K562 (cell line): ENCODE measurements at places on chromosomes 7 and 10. TPM values are rescaled to one million over a fixed set of nuclear protein-coding genes. Genes with fewer than 3 reads are reported as not detected.

GRCh38 chr7:155834486-155835048, 22.3 kb upstream of the SHH start:
- DNase-seq: no peak

GRCh38 chr7:10474048-10474447, 499.6 kb upstream of the PHF14 start:
- no peak for DNase-seq

DNA sequence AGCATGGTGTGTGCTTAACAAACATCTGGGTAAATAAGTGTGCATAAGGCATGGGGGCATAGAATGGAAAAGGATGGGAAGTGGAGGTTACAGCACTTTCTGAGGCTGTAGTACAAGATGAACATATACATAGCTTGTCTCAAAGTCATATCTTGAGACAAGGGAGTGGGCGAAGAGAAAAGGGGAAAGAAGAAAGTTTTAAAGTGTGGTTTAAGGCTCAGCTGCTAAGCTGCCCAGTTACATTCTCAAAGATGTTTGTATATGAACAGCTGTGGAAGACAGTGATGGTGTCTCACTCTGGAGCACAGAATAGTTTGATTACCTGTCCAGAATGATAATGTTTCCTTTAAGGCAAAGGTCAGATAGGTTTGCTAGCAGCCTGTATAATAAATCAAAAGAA, 61.9 kb upstream of the LANCL2 start:
- no peak for DNase-seq

DNA sequence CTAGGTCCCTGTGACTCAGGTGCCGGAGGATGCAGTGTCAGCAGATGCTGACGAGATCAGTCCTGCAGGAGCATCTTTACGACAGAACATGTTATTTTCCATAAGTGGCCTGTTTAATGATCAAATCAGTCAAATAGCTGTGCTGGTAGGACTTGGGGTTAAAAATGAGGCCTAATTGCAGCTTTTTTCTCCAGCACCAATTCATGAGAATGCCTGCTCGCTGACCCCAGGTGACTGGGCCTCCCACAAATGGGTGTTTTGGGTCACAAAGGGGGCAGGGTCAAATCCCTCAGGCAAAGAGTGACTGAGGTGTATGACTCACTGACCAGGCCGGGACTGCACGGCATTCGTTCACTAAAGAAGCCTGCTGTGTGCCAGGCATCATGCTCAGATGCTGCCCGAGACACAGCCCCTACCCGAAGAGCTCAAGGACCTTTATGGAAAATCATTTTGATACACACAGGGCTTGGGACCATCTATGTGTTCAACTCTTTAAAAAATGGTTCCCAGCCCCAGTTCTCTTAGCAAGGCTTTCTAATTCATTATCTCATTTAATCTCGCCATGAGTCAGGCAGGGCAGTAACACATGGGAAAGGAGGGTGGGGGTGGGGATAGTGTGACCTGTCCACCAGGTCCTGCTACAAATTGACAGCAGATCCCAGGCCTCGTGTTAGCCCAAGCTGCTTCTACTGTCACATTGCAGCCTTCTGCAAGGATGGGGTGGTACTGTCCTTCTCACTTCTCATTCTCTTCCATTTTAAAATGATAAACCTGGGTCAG, 21.1 kb downstream of the ZNF775 start:
- DNase-seq: peak; percentile 83

DNA sequence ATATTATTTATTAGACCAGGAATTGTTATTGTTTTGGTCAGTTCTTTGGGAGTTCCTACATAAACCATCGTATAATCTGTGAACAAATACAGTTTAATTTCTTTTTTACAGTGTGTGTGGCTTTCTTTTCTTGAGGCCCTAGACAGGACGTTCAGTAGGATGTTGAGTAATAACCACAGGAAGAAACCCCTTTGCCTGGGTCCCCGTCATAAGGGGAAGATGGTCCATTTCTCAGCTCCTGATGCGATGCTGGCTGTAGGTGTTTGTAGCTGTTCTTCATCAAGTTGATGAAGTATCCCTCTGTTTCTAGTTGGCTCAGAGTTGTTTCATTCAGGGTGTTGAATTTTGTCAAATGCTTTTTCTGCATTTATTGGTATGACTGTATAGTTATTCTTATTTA, 219.7 kb upstream of the ADARB2 start:
- DNase-seq: no peak

STEAP1 gene
- total RNA-seq: 2.7 and 3.5 TPM in 2 replicates

ZMIZ2 gene
- 34.7 and 40.3 TPM in 2 replicates for total RNA-seq

USP54 gene
- 19.6 and 20.7 TPM in 2 replicates for total RNA-seq

DNA sequence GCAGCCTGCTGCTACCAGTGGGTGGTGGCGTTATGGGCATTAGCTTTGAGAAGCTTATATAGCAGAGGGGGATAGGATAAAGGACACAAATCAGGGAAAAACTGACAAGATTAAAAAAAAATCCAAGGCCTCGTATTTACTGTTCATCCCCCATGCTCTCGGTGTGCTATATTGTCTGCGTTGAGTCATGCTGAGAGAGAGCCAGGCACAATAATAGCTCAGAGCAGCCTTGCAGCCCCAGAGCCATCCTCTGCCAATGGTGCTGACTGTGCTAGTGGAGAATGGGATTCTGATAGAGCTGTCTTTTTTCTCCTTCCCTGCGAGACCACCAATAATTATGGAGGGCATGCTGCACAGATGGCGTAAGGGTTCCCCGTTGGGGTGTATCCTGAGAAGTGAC, 51.7 kb upstream of the FZD1 start:
- DNase-seq: no peak

- DNase-seq: no peak
Observed at GRCh38 chr7:105653441-105654005, 72.2 kb upstream of the EFCAB10 start.

DNA sequence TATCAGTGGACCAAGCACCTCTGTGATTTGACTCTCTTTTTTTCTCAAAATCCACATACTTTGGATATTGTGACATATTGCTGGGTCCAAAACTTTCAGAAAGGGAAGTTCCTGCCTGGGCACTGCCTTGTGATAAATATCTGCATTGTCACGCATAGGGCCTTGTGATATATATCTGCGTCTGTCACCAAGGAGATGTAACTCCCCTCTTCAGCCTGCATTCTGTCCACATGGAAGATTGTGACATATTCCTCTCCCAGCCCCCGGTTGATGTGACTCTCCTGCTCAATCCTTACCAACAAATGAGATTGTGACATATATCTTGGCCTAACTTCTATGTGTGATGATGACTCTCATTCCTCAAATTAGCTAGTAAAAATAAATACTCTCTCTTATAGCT, 25.4 kb upstream of the ZNF107 start:
- DNase-seq: no peak

- DNase-seq: no peak
Observed at GRCh38 chr10:124711145-124711544, 33.0 kb downstream of the FAM53B start.

- no peak for DNase-seq
Observed at GRCh38 chr7:137110091-137110509, 233.4 kb downstream of the PTN start.

DNA sequence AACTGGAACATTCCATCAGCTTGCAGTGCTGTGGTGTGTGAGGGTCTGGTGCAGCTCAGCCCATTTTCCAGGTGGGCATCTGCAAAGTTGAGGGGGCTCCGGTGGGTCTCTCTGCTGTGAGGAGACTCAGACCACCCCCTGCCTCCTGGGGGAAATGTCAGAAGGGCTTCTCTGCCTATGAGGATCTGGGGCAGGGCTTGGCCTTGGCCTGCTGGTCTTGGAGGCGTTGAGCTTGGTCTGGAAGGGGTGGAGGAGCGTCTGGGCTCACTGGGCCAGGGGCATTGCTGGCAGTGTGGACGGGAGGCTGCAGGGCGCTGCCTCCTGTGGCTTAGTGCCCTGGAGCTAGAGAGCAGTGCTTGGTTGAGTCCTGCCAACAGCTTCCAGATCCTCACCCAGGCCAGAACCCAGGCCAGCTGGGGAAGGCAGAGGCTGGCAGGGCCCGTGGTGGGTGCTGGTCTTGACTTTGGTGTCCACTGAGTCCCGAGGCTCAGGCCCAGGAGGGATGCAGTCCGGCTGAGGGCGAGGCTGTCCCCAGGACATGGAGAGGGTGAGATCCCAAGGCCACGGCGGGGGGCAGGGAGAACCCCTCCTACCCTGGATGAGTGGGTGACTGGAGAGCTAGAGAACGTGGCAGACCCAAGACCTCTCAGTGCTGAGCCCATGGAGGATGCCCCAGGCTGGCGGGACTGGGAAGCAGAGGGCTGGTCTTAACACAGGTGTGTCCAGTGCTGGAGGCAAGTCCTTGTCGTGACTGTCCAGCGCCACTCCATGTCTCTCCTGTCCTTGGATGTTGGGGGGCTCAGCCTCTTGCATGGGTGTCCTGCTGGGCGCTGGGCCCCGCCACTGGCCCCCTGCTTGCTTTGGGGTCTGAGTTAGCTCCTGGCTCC, 2.8 kb downstream of the SPRN start:
- DNase-seq: no peak

GRCh38 chr10:14605231-14605925, 169.3 kb downstream of the FAM107B start:
- no peak for DNase-seq

DNA sequence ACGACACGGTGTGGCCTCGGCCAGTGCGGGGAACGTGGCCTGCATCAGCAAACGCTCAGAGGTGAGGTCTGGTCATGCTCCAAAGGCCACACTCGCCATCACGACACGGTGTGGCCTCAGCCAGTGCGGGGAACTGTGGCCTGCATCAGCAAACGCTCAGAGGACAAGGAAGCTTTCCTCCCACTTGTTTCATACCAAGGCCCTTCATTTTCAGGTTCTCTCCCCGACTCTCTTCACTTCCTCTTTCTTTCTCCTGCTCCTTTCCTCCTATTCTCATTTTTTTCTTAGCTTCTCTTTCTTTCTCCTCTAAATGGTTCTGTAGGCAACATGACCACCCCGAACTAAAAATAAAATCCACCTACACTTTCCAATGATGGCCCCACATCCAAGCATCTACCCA, 384.4 kb upstream of the SHH start:
- no peak for DNase-seq

DNA sequence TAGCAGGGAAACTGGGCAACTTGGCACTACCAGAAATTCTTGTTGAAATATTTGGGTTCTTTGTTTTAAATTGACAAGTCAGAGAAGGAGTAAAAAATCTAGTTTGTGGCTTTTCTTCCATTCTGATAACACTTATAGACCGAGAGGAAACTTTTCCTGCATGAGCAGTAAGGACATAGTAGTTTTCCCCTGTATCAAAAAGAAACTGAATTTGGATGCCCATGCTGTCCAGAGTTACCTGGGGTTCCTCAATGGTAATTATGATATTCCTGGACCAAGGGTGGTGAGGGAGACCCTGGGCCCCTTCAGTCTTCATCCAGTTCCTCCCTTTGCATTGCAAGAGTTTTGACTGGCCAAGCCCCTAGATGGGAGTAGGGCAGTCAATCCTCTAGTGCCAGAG, 19.9 kb upstream of the STEAP2 start:
- DNase-seq: no peak
